ENCODE measurements at places on chromosomes 5 and 9.

GRCh38 chr5:131774652-131775367 lies 22.0 kb downstream of the FNIP1 start:
- no peak for DNase-seq

DNA sequence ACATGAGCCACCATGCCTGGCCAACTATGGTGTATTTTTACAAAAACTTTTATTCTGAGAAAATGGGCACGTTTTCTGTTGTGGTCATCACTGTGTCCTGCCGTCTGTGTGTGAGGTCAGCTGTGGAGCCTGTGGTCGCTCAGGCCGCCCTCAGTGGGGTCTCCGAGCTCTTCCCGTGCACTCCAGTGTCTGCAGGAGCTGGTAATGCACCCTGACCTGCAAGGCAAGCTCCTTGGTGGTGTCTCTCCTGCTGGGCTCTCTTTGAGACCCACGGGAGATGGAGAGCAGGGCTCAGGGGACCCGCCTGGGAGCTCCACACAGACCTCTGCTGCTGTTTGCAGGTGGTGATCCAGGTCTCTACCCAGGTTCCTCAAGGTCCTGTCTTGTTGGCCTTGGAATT lies 9.6 kb upstream of the AHRR start:
- no peak for DNase-seq

GRCh38 chr9:130402645-130403440 lies 41.9 kb upstream of the ASS1 start:
- DNase-seq = no peak

- DNase-seq = no peak
These were observed 347.0 kb upstream of the SLC30A5 start for GRCh38 chr5:68746643-68747420.

DNA sequence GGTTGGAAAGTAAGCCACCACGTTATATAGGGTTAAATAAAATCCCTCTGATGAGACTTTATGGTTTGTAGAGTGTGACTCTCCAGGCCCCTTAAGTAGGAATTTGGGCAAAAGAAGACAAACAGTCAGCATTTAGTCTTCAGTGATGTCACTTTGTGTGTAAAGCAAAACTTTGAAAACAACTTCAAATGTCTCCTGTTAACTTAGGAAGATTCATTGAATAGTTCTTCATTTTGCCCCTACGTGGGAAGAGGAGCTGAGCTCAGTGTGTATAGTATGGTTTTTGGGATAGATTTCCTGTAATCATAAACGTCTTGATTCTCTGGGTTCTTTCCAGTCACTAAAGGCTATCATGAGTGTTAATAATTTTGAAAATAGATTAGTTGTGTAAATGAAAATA lies 101.3 kb downstream of the GADD45G start:
- DNase-seq = no peak

DNA sequence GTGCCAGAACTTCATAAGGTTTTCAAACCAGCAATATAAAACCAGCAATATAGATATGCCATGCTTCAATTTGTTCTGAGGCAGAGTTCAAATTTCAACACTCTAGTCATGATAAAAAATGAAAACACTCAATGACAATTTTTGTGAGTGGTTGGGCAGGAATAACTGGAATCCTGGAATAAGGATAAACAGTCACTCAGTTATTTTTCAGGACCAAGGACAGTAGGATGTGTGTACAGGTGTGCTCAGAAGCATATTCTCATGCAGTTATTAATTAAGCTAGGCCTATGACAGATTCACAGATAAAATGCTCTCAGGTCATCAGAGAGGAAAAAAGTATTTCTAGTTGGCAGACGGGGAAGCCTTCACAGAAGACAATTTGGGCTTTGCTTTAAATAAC lies 117.3 kb upstream of the PPP2R2B start:
- DNase-seq = no peak

- DNase-seq = no peak
These were observed 33.6 kb upstream of the HRH2 start for GRCh38 chr5:175624316-175624715.

DNA sequence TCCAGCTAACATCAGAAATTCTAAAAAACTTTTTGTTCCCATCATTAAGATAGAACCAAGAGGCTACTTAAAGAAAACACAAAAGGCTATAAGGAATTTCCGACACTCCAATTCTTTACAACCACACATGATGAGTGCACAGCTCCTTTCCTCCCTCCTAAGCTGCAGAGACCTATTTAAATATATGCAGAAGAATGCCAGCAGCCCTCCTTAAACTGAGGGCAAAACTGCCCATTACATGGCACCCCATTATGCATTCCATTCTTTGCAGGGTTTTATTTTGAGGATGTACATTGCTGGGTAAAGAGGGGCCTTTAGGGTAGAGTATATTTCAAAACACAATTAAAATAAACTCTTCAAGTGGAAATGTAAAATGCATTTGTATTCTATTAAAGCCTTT lies 502.9 kb downstream of the RASEF start:
- DNase-seq = no peak

- no peak for DNase-seq
These were observed 103.9 kb downstream of the ESM1 start for GRCh38 chr5:54881286-54882005.

GRCh38 chr9:136225748-136226679 lies 19.6 kb downstream of the QSOX2 start:
- peak; percentile 11 for DNase-seq

GRCh38 chr9:37433867-37434371 lies 11.4 kb downstream of the GRHPR start:
- DNase-seq = no peak

DNA sequence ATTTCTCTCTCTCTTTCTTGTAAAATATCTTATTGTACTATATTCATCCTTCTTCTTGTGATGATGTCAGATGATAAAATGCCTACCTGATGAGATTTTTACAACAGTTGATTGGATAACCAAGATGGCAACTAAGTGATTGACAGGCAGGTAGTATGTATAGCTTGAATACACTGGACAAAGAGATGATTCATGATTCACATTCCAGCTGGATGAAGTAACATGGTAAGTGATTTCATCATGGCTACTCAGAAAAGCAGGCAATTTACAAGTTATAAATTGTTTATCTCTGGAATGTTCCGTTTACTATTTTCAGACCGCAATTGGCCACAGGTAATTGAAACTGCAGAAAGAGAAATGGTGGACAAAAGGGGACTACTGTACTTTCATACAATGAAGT lies 1471.7 kb upstream of the C9orf72 start:
- no peak for DNase-seq

DNA sequence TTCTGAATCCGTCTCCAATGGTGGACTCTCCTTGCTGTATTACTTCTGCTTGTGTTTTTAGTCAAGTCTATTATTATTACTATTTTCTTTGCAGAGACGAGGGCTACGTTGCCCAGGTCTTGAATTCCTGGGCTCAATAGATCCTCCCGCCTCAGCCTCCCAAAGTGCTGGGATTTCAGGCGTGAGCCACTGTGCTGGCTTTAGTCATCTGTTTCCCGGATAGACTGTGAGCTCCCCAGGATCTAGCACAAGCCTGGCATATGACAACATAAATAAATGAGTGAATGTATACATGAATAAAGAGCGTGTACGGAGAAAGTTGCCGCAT lies 439 bp upstream of the DDX46 start:
- DNase-seq = no peak

DNA sequence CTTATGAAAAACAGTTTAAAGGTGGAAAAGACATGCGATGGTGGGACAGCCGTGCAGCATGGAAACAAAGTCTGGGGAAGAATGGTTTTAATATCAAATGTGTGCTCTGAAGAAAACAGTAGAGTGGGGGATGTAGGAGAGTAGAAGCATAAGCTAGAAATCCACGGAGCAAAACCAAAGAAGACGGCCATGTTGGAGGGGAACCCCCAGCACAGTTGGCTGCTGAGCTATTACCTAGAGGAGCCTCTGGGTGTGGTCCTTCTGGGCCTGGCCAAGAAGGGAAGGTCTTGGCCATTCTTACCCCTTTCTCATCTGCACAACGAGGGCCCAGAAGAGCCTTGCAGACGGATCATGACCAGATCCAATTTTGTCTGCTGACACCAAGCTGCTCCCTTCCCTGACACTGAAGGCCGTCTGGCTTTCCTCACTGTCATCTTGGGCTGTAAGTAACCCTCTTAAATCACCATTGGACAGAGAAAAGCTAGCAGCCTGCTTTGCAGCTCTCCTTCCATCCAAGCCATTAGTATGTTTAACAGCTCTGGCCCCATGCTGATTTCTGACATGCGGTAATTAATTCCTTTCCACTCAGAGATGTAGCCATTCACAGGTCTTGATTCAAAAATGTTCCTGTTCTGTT lies 189.5 kb downstream of the SEC61B start:
- no peak for DNase-seq

DNA sequence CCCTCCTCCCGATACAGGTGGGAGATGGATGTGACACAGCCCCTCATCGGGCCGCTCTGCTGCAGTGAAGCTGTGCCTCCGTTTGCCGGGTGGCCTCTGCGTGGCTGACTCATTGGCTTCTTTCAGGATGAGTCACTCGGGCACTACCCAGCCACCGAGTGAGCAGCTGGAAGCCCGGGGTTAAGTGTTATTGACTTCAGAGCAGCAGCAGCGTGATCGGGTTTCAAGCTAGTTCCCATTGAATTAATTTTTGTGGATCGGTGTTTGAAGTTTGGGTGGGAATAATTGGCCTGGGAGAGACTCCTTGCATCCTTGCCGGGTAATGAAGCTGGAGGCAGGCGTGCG lies 266.4 kb upstream of the IRX4 start:
- no peak for DNase-seq

- DNase-seq = no peak
These were observed 100.8 kb upstream of the DHFR start for GRCh38 chr5:80755626-80756025.

- DNase-seq = no peak
These were observed 10.7 kb downstream of the HMGCS1 start for GRCh38 chr5:43302481-43302880.

DNA sequence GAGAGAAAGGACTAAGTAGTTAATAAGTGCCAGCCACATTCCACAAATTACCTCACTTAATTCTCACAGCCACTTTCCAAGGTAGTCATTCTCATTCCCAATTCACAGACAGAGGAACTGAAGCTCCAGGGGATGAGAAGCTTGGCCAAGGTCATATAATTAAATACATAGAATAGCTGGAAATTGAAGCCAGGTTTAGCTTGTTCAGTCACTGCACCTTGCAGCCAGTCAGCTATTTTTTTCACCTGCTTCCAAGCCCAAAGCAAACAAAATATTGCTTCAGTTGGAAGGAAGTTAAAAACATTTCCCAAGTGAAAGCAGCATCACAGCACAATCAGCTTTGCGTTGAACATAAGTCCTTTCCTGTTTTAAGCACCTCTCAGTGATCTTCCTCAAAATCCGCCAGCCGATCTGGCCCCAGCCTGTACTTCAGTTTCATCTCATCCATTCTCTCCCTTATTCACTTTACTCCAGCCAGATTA lies 4.8 kb downstream of the ALDH1A1 start:
- no peak for DNase-seq

- no peak for DNase-seq
These were observed 137.5 kb downstream of the CPLANE1 start for GRCh38 chr5:37111426-37112382.

GRCh38 chr5:71864730-71865601 lies 145.9 kb downstream of the CARTPT start:
- no peak for DNase-seq

- DNase-seq = no peak
These were observed 229.0 kb upstream of the PANK3 start for GRCh38 chr5:168808051-168808616.

- no peak for DNase-seq
These were observed 122.4 kb downstream of the SNCAIP start for GRCh38 chr5:122434205-122434970.

DNA sequence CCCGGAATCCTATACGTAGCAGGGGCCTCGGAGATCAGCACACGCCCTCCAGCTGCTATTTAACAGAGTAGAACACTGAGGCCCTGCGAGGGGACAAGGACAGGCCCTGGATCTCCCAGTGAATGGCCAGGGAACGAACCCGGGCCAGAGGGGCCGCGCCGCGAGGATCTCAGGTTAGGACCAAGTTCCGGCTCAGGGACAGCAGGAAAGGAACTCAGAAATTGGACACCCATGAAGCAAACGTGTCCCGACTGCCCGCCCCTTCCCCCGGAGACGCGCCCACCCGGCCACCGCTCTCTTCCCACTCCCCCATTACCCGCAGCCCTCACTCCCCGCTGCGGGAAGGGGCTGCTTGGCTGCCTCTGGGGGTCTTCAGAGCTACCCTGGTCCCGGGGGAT lies 1.0 kb upstream of the FOXE1 start:
- no peak for DNase-seq

DNA sequence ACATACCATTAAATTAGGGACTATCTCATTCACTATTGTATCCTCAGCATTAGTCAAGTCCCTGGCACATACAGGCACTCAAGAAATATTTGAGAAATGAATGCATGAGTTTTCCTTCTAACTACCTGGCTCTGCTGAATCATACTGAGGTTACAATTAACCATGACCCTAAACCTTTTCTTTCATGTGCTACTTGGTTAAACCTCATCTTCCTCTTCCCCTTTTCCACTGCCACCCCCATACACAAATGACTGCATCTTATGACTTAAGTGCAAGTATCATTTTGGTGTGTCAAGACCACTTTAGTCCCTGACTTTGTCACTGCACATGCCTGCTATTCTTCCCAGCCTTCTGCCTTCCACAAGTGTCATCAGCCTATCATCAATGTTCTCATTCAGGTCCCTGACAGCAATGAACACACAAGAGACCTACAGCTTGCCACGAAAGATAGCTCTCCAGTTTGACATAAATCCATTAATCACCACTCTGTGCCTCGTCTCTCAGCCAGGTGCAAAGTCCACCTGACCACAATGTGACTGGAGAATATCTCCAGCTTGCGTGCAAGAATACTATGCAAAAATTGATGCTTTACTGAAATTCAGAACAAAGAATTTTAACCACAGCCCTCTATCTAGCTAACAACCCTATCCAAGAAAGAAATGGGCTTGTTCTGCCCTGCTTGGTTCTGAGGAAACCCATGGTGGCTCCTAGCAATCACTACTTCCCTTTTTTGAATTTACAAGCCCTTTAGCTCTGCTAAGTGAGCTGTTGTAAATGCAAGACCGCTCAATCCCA lies 74.5 kb downstream of the MAPKAP1 start:
- no peak for DNase-seq

All from urinary bladder (tissue), 4 donors.